ENCODE measurements at places on chromosomes 3 and 15.

- DNase-seq = no peak
These were observed 16.5 kb downstream of the AADACL2 start for GRCh38 chr3:151750181-151750580.

DNA sequence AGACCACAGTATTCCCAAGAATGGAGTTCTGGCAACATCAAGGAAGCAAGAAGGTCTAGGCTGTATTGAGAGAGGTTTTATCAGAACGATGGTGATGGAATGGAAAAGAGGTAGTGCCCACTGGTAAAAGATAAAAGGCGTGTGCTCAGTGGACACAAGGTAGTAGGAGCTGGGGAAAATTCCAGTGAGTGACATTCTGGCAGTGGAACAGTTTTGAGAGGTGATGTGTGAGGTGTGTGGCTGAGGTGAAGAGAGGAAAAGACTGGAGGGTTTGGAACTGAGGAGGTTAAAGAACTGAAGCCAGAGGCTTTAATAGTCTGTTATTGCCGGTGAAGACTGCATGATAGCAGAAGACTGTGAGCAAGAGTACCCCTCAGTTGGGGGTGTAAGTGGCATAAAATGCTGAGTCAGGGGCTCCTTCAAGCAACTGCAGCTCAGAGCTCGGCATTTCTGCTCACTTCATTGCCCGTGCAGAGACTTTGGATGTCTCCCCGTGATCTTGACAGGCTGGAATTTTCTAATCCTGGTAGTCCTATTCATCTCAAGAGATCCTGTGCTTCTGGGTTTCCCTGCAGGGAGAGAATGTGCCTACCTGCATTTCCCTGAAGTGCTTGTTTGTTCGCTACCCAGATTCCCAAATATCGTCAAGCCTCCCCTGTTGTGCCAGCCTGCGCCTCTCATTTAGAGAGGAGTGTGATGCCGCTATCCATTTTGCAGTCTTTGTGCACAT lies 191.0 kb downstream of the SATB1 start:
- no peak for DNase-seq

DNA sequence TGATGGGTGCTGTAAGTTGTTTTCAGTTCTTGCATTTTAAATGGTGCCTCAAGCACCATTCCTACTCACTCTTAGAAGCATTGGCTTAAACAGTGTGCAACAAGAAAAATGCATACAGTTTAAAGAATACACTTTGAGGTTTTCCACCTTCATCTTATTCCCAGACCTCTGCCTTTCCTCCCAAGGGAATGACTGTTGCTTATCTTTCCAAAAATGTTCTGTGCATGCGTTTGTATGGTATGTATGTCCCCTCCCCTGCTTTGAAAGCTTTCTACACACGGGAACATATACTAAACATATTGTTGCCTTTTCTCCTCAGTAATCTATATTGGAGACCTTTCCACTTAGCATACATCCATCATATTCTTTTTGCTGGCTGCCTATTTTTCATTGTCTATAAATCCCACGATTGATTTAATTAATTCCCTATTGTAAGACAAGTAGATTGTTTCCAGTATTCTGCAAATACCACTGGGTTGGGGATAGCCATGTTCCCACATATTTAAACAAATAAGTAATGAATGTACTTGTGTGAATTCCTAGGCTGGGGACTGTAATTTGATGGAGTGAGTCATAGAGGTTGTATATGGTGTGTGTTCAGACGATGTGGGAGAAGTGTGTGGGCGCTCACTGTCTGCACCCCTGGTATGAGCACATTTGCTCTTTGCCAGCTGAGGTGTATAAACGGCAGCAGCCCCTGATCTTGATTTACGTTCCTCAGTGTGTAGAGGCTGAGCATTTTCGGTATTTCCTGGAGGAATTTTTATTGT lies 5.8 kb downstream of the TRAK1 start:
- DNase-seq = no peak

- no peak for DNase-seq
These were observed 76.5 kb downstream of the NUP210 start for GRCh38 chr3:13343601-13344000.

DNA sequence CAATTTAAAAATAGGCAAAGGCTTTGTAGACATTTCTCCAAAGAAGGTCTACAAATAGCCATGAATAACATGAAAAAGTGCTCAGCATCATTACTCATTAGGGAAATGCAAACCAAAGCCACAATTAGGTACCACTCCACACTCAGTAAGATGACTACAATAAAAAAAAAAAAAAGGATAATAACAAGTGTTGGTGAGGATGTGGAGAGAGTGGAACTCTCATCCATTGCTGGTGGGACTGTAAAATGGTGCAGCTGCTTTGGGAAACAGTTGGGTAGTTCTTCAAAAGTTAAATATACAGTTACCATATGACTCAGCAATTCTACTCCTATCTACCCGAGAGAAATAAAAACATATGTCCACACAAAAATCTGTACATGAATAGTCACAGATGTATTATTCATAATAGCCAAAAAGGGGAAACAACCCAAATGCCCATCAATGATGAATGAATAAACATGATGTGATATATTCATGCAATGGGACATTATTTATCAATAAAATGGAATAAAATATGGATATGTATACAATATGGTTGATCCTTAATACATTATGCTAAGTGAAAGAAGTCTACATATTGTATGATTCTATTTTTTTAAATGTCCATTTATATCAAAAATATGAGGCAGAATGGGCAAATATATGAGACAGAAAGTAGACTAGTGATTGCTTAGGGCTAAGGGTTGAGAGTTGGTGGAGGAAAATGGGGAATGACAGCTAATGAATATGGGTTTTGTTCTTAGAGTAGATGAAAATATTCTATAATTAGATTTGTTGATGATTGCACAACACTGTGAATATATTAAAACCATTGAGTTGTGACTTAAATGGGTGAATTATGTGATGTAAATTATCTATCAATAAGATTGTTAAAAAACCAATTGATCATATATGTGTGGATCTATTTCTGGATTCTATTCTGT lies 66.1 kb upstream of the SMAD3 start:
- DNase-seq = no peak

GRCh38 chr3:89184151-89184995 lies 77.0 kb downstream of the EPHA3 start:
- DNase-seq = no peak

- DNase-seq = no peak
These were observed 41.3 kb downstream of the ANKRD28 start for GRCh38 chr3:15756505-15756904.
